ENCODE measurements at places on chromosomes 5 and 9. TPM values are rescaled to one million over a fixed set of nuclear protein-coding genes. Genes with fewer than 3 reads are reported as not detected.

- peak; percentile 78 for DNase-seq
- no peaks in the 10 kb centered on the region for H3K36me3 ChIP-seq
- no peaks in the 10 kb centered on the region for H3K27me3 ChIP-seq
- H3K27ac ChIP-seq = no peak overlapping the region
These were observed 559.2 kb upstream of the TLE4 start for GRCh38 chr9:79012561-79012960.

GRCh38 chr5:78541086-78541654, 107.4 kb downstream of the LHFPL2 start:
- H3K4me1 ChIP-seq = peaks cover 7% of the 10 kb centered on the region
- H3K27me3 ChIP-seq = no peaks in the 10 kb centered on the region
- no peak overlapping the region for H3K4me3 ChIP-seq
- H3K36me3 ChIP-seq = no peaks in the 10 kb centered on the region
- no peak overlapping the region for H3K27ac ChIP-seq

DNA sequence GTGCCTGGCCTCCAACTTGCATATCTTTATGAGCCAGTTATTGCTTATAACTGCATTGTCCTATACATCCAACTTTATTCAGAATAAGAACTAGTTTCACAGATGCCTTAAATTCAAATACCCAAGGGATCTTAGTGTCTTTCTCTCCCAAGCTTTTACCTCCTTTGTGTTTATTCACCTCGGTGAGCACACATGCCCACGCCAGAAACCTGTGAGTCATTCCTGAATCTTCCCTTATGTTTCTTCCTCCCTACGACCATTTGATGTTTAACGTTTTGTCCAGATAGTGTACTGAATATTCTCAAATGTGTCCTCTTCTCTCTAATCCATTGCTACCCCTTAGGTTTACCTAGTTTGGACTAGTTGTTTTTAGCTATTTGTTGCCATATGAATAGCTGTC, 55.5 kb upstream of the MEGF10 start:
- no peak for DNase-seq
- no peak overlapping the region for H3K4me3 ChIP-seq
- H3K27me3 ChIP-seq = no peaks in the 10 kb centered on the region
- no peaks in the 10 kb centered on the region for H3K4me1 ChIP-seq
- no peaks in the 10 kb centered on the region for H3K36me3 ChIP-seq
- H3K27ac ChIP-seq = no peak overlapping the region

GRCh38 chr5:164204338-164204946, 699.0 kb downstream of the MAT2B start:
- no peaks in the 10 kb centered on the region for H3K36me3 ChIP-seq
- no peak overlapping the region for H3K27ac ChIP-seq
- no peaks in the 10 kb centered on the region for H3K4me1 ChIP-seq
- H3K4me3 ChIP-seq = no peak overlapping the region
- peak; percentile 89 for DNase-seq
- H3K27me3 ChIP-seq = no peaks in the 10 kb centered on the region

DNA sequence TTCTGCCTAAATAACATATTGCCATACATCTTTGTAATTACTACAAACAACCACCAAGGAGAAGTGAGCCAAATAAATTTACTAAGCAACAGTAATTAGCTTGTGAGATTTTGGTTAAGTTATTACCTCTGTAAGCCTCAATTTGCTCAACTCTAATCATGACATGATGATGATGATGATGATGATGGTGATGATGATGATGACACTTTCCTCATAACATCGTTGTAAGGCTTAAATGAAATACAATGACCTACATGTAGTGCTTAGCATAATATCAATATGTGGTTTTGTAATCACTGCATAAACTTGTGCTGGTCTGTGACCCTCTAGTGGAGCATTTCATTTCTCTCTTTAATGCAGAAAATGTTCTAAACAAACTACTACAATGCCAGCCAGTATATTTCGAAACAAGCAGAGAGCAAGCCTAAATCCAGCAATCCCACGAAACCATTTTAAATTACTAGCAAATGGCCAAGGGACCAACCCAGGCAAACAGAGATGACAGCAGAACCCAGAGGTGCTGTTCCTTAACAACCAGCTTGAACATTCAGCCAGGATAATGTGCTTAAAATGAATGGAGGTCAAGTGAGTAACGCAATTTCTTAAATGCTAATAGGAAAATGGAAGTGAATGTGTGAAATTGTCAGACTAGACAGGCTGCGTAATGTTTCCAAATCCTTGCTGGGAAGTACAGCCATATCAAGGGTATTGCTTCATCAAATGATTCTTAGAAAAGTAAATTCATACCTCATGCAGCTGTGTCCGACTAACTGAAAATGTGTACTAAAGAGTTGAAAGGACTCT, 281.9 kb upstream of the PUM3 start:
- H3K4me3 ChIP-seq = no peak overlapping the region
- H3K27me3 ChIP-seq = no peaks in the 10 kb centered on the region
- no peaks in the 10 kb centered on the region for H3K36me3 ChIP-seq
- DNase-seq = no peak

ARHGAP26 gene
- polyA plus RNA-seq = 4.1 TPM

DNA sequence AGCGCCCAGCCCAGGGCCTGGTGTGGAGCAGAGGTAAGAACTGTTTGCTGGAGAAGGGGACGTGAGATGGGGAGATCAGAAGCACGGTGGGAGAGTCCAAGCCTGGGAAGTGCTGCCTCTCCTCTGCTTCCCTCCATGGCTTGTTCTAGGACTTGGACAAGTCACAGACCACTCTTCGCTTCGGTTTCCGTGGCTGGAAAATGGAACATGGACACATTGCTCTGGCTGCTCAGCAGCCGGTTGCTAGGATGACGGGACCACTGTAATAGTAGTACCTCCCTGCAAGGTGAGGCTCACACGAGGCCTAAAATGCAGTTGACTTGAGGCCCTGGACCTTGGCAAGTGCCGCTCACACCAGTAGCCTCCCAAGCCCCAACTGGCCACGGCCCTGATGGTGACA, 175.8 kb upstream of the FSTL4 start:
- no peaks in the 10 kb centered on the region for H3K36me3 ChIP-seq
- H3K4me3 ChIP-seq = no peak overlapping the region
- H3K4me1 ChIP-seq = no peaks in the 10 kb centered on the region
- H3K27ac ChIP-seq = no peak overlapping the region

SPRY4 gene
- 13.0 TPM for polyA plus RNA-seq

CDX1 gene
- polyA plus RNA-seq = 0.09 TPM

GRCh38 chr5:174166231-174167079, 120.9 kb downstream of the NSG2 start:
- no peaks in the 10 kb centered on the region for H3K4me1 ChIP-seq
- no peak overlapping the region for H3K27ac ChIP-seq
- no peaks in the 10 kb centered on the region for H3K27me3 ChIP-seq

GRCh38 chr9:87271696-87272477, 225.8 kb upstream of the DAPK1 start:
- H3K36me3 ChIP-seq = no peaks in the 10 kb centered on the region
- no peak overlapping the region for H3K27ac ChIP-seq
- H3K4me1 ChIP-seq = peaks cover 21% of the 10 kb centered on the region
- DNase-seq = no peak

DNA sequence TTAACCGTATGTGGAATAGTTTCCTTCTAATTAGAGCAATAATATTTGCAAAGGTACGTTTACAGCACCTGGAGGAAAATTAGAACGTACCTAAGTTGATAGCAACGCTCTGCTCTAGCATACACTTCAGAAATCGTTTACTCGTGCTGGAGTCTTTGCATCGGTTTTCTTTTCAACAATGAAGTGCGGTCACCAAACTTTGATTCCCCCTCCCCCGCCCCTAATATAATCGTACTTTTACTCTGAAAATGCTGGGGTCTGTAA, 506 bp downstream of the ADAMTS19 start:
- H3K36me3 ChIP-seq = no peaks in the 10 kb centered on the region
- DNase-seq = no peak
- no peak overlapping the region for H3K27ac ChIP-seq
- peak overlapping the region; percentile 71 for H3K4me3 ChIP-seq

DNA sequence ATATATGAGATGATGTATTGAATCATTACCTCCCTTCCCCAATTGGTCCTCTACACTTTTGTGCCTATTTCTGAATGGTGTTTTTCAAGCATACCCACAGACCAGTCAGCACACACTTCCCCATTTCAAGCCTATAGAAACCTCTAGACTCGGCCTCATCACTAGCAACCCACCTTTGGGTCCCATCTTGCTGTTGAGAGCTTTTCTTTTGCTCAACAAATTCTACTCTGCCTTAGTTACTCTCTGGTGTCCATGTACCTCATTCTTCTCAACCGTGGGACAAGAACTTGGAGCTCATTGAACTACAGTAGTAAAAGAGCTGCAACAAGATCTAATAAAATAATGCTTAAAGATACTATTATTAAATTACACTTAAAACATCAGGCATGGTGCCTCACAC, 49.0 kb upstream of the KDM4C start:
- no peak overlapping the region for H3K4me3 ChIP-seq
- H3K27ac ChIP-seq = no peak overlapping the region
- no peaks in the 10 kb centered on the region for H3K4me1 ChIP-seq
- no peaks in the 10 kb centered on the region for H3K27me3 ChIP-seq
- DNase-seq = no peak
- no peaks in the 10 kb centered on the region for H3K36me3 ChIP-seq

GRCh38 chr9:109941771-109942170, 161.8 kb downstream of the PALM2AKAP2 start:
- no peak for DNase-seq
- H3K27me3 ChIP-seq = no peaks in the 10 kb centered on the region
- H3K36me3 ChIP-seq = no peaks in the 10 kb centered on the region
- H3K4me3 ChIP-seq = no peak overlapping the region

OSMR gene
- polyA plus RNA-seq = 80.4 TPM
